ENCODE measurements at places on chromosomes 12 and 14. TPM values are rescaled to one million over a fixed set of nuclear protein-coding genes. Genes with fewer than 3 reads are reported as not detected.

Gene HVCN1
- polyA plus RNA-seq, result 25.3 TPM

Gene LIN7A
- polyA plus RNA-seq, result not detected

Gene MDGA2
- not detected for polyA plus RNA-seq

Gene TUBA1A
- 176 TPM for polyA plus RNA-seq

Gene SERPINA9
- polyA plus RNA-seq, result not detected

GRCh38 chr14:79383031-79383430 is 828.3 kb downstream of the DIO2 start:
- DNase-seq, result no peak
- H3K27me3 ChIP-seq, result no peaks in the 10 kb centered on the region
- H3K4me1 ChIP-seq, result no peaks in the 10 kb centered on the region
- H3K4me3 ChIP-seq, result no peak overlapping the region
- no peaks in the 10 kb centered on the region for H3K36me3 ChIP-seq

DNA sequence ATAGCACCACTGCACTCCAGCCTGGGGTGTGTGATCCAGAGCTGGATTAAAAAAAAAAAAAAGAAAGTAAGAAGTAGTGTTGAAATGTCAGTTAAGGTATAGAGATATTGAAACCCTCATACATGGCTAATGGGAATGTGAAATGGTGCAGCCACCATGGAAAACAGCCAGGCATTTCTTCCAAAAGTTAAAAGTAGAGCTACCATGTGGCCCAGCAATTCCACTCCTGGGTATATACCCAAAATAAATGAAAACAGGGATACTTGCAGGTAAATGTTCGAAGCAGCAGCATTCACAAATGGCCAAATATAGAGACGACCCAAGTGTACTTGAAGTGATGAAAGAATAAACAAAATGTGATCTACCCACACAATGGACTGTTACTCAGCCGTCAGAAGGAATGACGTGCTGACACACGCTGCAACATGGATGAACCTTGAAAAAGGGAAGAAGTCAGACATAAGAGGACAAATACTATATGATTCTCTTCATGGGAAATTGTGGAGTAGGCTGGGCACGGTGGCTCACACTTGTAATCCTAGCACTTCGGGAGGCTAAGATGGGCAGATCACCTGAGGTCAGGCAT is 15.2 kb downstream of the IL31 start:
- no peak overlapping the region for H3K4me3 ChIP-seq
- no peaks in the 10 kb centered on the region for H3K36me3 ChIP-seq
- H3K27ac ChIP-seq, result no peak overlapping the region
- no peaks in the 10 kb centered on the region for H3K27me3 ChIP-seq
- no peaks in the 10 kb centered on the region for H3K4me1 ChIP-seq

DNA sequence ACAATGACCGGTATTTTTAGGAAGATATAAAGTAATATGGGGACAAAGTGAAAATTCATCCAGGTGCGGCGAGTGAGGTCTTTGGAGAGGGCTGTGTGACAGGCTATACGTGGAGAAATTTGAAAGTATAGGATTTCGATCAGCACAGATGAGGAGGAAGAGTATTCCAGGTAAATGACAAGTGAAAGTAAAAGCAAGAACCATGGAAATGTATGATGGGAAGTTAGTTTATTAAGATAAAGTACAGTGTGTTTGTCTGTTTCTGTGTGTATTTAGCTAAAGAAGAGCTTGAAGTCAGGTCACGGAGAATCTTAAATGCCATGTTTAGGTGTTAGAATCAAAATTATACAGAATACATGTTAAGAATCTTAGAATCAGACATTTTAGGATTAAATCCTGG is 239.0 kb downstream of the CPNE8 start:
- H3K27me3 ChIP-seq, result no peaks in the 10 kb centered on the region
- no peak for DNase-seq
- H3K4me1 ChIP-seq, result no peaks in the 10 kb centered on the region
- no peaks in the 10 kb centered on the region for H3K36me3 ChIP-seq
- no peak overlapping the region for H3K27ac ChIP-seq

DNA sequence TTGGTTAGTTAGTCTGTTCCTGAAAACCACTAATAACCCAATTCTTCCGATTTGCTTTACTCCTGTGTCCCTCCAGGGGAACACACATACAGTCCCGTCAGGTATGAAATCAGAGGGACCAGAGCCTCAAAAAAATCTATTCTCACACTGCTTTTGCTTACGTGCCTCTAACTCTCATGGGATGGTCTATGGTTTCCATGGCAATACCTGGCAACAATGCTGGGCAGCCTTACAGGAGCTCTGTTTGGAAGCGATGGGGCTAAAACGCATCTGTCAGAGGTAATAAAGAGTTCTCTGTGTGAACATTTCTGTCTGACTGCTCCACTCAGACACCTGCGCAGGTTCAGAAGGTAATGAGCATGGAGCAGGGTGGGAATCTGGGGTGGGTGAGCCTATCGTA is 376.2 kb downstream of the GXYLT1 start:
- no peak overlapping the region for H3K27ac ChIP-seq
- no peaks in the 10 kb centered on the region for H3K36me3 ChIP-seq
- H3K4me3 ChIP-seq, result no peak overlapping the region
- H3K27me3 ChIP-seq, result no peaks in the 10 kb centered on the region
- H3K4me1 ChIP-seq, result no peaks in the 10 kb centered on the region

DNA sequence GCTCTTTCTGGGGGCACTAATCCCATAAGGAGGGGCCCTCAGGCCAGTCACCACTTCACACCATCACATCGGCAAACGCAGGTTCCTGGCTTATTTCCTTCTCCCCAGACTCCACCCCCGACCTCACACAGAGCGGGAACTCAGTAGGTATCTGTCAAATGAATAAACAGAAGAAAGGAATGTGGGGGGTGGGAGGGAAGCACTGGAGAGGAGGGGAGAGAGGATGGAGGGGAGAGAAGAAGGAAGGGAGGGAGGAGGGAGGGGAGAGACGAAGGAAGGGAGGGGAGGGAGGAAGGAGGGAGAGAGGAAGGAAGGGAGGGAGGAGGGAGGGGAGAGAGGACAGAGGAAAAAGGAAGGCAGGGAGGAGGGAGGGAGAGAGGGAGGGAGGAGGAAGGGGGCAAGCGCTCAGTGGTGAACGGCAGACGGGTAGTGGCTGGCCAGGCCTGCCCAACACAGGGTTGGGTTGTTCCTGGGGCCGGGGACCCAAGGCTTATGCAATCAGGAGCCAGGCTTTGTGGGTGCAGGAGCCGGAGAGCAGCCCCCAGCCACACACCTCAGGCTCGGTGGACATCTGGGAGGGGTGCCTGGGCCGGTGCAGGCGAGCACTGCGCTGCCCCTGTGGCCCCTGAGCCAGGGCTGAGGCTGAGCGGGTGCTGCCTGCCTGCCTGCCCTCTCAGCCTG is 52.6 kb upstream of the FBRSL1 start:
- H3K27ac ChIP-seq, result peak overlapping the region; percentile 50
- peak overlapping the region; percentile 30 for H3K4me3 ChIP-seq
- DNase-seq, result no peak
- H3K36me3 ChIP-seq, result no peaks in the 10 kb centered on the region
- no peaks in the 10 kb centered on the region for H3K27me3 ChIP-seq

DNA sequence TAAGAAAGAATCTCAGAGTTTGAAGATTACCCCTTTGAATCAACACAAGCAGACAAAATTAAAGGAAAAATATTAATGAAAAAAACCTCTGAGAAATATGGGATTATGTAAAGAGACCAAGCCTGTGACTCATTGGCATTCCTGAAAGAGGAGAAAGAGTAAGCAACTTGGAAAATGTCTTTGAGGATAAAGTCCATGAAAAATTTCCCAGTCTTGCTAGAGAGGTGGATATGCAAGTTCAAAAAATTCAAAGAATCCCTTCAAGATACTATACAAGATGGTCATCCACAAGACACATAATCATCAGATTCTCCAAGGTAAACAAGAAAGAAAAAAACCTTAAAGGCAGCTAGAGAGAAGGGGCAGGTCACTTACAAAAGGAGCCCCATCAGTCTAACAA is 13.3 kb downstream of the SLCO1B1 start:
- no peaks in the 10 kb centered on the region for H3K27me3 ChIP-seq
- H3K36me3 ChIP-seq, result no peaks in the 10 kb centered on the region
- H3K4me1 ChIP-seq, result no peaks in the 10 kb centered on the region
- DNase-seq, result no peak
- H3K27ac ChIP-seq, result no peak overlapping the region

DNA sequence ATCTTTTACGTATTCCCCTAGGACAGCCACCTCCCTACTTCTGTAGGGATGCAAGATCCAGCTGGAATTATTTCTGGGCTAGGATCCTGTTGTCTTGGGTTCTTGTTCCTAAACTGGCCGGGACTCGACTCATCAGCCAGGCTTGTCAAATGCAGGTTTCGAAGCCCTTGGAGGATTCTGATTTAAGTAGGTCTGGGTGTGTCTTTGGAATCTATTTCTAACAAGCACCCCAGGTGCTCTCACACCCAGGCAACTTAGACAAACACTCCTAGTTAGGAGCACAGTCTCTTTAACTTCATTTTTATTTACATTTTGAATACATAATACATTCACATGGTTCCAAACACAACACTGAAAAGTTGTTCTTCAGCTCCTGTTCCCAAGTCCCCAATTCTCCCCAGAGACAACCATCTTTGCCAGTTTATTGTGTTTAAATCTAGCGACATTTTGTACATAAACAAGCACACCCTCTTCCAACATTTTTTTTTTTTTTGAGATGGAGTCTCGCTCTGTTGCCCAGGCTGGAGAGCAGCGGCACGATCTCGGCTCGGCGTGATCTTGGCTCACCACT is 20.9 kb downstream of the MORN3 start:
- H3K27me3 ChIP-seq, result no peaks in the 10 kb centered on the region
- H3K4me3 ChIP-seq, result no peak overlapping the region
- no peak for DNase-seq
- no peaks in the 10 kb centered on the region for H3K36me3 ChIP-seq

GRCh38 chr14:103898204-103898603 is 30.1 kb upstream of the TDRD9 start:
- no peak overlapping the region for H3K27ac ChIP-seq
- H3K4me3 ChIP-seq, result no peak overlapping the region
- H3K36me3 ChIP-seq, result no peaks in the 10 kb centered on the region

GRCh38 chr12:14972816-14973215 is at the start of gene PDE6H:
TSS of gene PDE6H (plus strand) at chr12:14973042. CDS start at chr12:14978013, 4,971 bp downstream.
- H3K36me3 ChIP-seq, result no peaks in the 10 kb centered on the region
- no peaks in the 10 kb centered on the region for H3K27me3 ChIP-seq
- H3K4me1 ChIP-seq, result no peaks in the 10 kb centered on the region

GRCh38 chr12:52306731-52307130 is 14.5 kb downstream of the KRT83 start:
- no peaks in the 10 kb centered on the region for H3K4me1 ChIP-seq
- H3K4me3 ChIP-seq, result no peak overlapping the region
- H3K36me3 ChIP-seq, result no peaks in the 10 kb centered on the region
- H3K27ac ChIP-seq, result no peak overlapping the region
- peaks cover 2% of the 10 kb centered on the region for H3K27me3 ChIP-seq

Data from naive thymus-derived CD4-positive, alpha-beta T cell (primary cell).